Gastroesophageal sphincter (tissue), 4 donors: ENCODE measurements at places on chromosomes 3 and 15.

GRCh38 chr15:69749797-69750196 lies 297.2 kb downstream of the RPLP1 start:
- ATAC-seq: no peak
- H3K27ac ChIP-seq: no peak overlapping the region
- H3K4me1 ChIP-seq: no peaks in the 10 kb centered on the region
- no peaks in the 10 kb centered on the region for H3K36me3 ChIP-seq
- no peak overlapping the region for H3K4me3 ChIP-seq

GRCh38 chr3:7194071-7194835 lies 333.3 kb downstream of the GRM7 start:
- H3K27ac ChIP-seq: no peak overlapping the region
- no peaks in the 10 kb centered on the region for H3K27me3 ChIP-seq
- no peaks in the 10 kb centered on the region for H3K4me1 ChIP-seq
- no peaks in the 10 kb centered on the region for H3K36me3 ChIP-seq
- no peak for ATAC-seq

DNA sequence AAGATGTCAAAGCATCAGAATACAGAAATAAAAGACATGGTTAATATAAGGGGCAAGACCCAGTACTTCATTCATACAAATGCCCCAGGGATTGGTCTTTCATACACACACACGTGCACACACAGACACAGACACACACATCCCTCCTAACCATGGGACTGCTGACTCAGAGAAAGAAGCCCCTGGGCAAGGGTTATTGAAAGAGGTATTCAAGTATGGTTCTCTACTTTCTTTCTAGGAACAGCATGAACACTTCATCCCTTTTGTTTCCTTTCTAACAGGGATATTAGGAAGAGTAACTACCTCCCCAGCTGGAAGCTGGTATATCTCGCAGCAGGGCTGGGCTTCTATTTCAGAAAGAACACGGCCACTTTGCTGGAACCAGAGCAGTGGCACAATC lies 33.2 kb upstream of the ZFAND6 start:
- H3K27me3 ChIP-seq: no peaks in the 10 kb centered on the region
- no peaks in the 10 kb centered on the region for H3K36me3 ChIP-seq
- ATAC-seq: no peak
- H3K4me3 ChIP-seq: no peak overlapping the region
- no peaks in the 10 kb centered on the region for H3K4me1 ChIP-seq

GRCh38 chr3:183210862-183211341 lies 42.2 kb upstream of the B3GNT5 start:
- H3K27ac ChIP-seq: no peak overlapping the region
- no peaks in the 10 kb centered on the region for H3K36me3 ChIP-seq
- H3K4me3 ChIP-seq: no peak overlapping the region
- H3K27me3 ChIP-seq: no peaks in the 10 kb centered on the region

DNA sequence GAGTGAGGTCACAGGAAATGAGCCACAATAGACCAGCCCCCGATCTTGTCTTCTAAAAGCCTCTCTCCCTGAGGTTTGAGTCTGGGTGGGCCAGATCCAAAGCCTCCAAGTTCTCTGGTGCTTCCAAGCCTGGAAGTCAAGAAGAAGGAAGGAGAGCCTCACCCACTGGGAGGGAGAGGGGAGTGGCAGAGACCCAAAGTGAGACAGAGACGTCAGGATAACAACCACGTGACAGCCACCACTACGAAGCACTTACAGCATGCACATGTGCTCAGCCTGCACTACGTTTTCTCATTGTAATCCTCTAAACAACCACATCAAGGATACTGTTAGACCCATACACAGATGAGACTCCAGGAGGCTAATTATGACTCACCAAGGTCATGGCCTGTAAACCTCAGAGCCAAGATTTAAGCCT lies 197.3 kb upstream of the LINGO1 start:
- H3K27me3 ChIP-seq: peaks cover 30% of the 10 kb centered on the region
- H3K27ac ChIP-seq: no peak overlapping the region
- H3K36me3 ChIP-seq: no peaks in the 10 kb centered on the region
- H3K4me3 ChIP-seq: no peak overlapping the region
- ATAC-seq: no peak

GRCh38 chr3:172309741-172310427 lies 138.4 kb downstream of the GHSR start:
- H3K4me1 ChIP-seq: no peaks in the 10 kb centered on the region
- peaks cover 74% of the 10 kb centered on the region for H3K36me3 ChIP-seq
- no peak for ATAC-seq
- H3K27me3 ChIP-seq: no peaks in the 10 kb centered on the region
- no peak overlapping the region for H3K27ac ChIP-seq

- no peak overlapping the region for H3K27ac ChIP-seq
- no peaks in the 10 kb centered on the region for H3K4me1 ChIP-seq
- no peaks in the 10 kb centered on the region for H3K27me3 ChIP-seq
- ATAC-seq: no peak
Measured at GRCh38 chr3:50575372-50575771, 6.0 kb downstream of the HEMK1 start.

DNA sequence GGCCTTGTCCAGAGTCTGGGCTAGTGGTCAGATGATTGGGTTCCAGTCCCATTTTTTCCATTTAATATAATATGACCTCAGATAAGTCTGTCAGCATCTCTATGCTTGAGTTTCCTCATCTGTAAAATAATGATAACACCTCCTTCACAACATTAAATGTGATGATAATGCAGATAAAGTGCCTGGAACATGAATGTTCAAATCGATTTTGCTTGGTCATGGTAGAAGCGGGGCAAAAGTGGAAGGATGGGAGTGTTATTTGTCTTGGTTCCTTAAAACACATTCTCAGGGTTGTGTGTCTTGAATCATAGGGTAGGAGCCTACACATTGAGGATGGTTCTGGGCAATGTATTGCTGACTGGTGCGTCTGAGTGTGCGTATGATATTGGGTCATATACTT lies 16.9 kb downstream of the ARIH2 start:
- H3K4me1 ChIP-seq: peaks cover 3% of the 10 kb centered on the region
- no peak for ATAC-seq
- no peak overlapping the region for H3K27ac ChIP-seq

DNA sequence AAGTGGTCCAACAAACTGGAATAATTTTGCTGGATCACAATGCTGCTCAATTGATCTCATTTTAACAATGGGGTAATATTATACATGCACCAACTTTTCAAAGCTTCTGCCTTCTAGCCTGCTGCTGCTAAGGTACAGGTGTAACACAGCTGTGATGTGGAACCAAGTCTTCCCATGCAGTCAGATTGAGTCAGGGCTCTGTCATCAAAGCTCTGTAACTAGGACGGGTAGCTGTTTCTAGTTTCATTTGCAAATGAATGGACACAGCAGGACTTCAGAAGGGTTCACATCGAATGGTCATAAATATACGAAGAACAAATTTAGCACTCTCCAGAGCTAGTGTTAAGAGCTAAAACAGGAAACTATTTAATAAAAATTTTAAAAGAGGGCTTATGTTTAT lies 189.2 kb downstream of the USP13 start:
- H3K27ac ChIP-seq: no peak overlapping the region
- no peaks in the 10 kb centered on the region for H3K4me1 ChIP-seq
- no peaks in the 10 kb centered on the region for H3K27me3 ChIP-seq
- H3K4me3 ChIP-seq: no peak overlapping the region
- no peak for ATAC-seq

DNA sequence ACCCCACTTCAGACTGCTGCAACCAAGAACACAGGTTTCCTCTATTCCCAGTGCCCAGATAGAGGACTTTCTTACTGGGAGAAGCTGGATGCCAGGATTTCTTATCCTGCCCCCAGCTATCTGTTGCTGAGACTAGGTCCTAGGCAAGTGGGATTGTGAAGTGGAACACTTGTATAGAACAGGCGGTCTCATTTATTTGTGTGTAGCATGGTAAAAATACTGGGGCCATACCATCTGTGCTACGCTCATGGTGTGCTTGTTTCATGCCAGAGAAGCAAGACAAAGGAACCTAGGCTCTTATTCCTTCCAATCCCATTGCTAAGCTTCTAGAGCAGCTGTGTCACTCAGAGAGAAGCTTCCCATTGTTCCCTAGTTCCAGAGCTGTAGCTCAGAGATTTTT lies 191.5 kb upstream of the EPHA6 start:
- H3K27me3 ChIP-seq: no peaks in the 10 kb centered on the region
- no peaks in the 10 kb centered on the region for H3K4me1 ChIP-seq
- H3K4me3 ChIP-seq: no peak overlapping the region
- no peaks in the 10 kb centered on the region for H3K36me3 ChIP-seq
- ATAC-seq: no peak

DNA sequence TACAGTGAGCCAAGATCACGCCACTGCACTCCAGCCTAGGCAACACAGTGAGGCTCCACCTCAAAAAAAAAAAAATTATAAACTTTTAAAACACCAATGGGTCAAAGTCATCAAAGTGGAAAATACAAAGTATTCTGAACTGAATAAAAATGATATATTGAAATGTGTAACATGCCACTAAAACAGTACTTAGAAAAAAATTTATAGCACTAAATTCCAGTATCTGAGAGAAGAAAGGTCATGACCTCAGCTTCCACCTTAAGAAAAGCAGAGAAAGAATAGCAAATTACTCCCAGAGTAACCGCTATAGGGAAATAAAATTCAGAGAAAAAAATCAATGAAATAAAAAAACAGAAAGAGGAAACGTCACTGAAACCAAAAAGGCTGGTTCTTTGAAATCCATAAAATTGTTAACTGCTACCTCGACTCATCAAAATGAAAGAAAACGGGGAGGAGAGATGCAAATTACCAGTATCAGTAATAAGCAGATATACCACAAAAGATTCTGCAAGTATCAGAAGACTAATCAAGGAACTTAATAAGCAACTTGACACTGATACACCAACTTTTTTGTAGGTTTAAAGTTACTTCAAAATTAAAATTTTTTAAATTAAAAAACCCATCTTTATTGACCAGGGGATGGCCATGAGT lies 20.8 kb downstream of the ATP13A3 start:
- no peaks in the 10 kb centered on the region for H3K4me1 ChIP-seq
- ATAC-seq: no peak
- H3K27me3 ChIP-seq: no peaks in the 10 kb centered on the region
- H3K27ac ChIP-seq: no peak overlapping the region
- H3K36me3 ChIP-seq: no peaks in the 10 kb centered on the region

GRCh38 chr3:45990181-45990580 lies 5.4 kb downstream of the FYCO1 start:
- peak overlapping the region; percentile 86 for H3K27ac ChIP-seq
- no peaks in the 10 kb centered on the region for H3K27me3 ChIP-seq
- peaks cover 78% of the 10 kb centered on the region for H3K4me1 ChIP-seq

GRCh38 chr3:69970827-69971226 lies 28.7 kb upstream of the SAMMSON start:
- no peak overlapping the region for H3K27ac ChIP-seq
- H3K4me3 ChIP-seq: no peak overlapping the region
- ATAC-seq: no peak
- H3K36me3 ChIP-seq: no peaks in the 10 kb centered on the region

GRCh38 chr3:191070201-191070600 lies 128.8 kb upstream of the OSTN start:
- no peaks in the 10 kb centered on the region for H3K4me1 ChIP-seq
- H3K27me3 ChIP-seq: no peaks in the 10 kb centered on the region
- H3K27ac ChIP-seq: no peak overlapping the region
- no peaks in the 10 kb centered on the region for H3K36me3 ChIP-seq

GRCh38 chr15:84671211-84671610 lies 13.2 kb upstream of the NMB start:
- no peaks in the 10 kb centered on the region for H3K27me3 ChIP-seq
- H3K4me1 ChIP-seq: no peaks in the 10 kb centered on the region
- H3K27ac ChIP-seq: no peak overlapping the region
- no peak for ATAC-seq
- H3K4me3 ChIP-seq: no peak overlapping the region

GRCh38 chr3:16033889-16034687 lies 140.4 kb upstream of the GALNT15 start:
- H3K4me1 ChIP-seq: no peaks in the 10 kb centered on the region
- H3K36me3 ChIP-seq: no peaks in the 10 kb centered on the region
- ATAC-seq: no peak
- no peak overlapping the region for H3K27ac ChIP-seq
- no peak overlapping the region for H3K4me3 ChIP-seq

DNA sequence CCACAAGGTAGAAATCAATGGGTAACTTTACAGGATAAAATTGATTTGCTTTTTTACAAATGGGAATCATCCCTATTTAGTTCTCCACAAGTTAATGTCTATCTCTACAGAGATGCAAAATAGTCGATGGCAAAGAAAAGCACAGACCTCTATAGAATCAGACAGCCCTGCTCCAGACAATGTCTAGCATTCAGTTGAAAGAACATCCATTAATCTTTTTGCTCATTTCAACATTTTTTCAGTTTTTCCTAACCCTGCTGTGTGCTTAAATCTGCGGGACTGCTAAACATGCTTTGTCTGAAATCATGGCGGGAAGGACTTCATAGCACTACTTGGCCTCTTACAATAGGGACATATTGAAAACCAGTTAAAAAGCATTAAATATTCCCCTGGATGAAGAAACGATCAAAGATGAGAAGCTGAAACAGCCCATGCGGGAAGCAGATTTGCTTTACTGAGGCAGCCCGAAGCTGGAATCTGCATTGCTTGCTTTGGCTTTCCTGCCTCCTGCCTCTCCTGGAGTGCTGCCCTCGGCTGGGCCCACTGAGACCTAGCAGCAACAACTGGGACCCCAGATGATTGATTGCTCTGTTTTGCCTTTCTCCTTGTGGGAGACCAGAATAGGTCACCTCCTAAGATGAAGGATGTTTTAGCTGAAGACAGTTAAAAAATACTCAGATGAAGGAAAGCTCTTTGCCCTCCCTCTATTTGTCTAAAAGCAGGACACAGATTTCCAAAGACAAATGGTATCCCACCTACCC lies 38.5 kb upstream of the RASGRP1 start:
- H3K36me3 ChIP-seq: no peaks in the 10 kb centered on the region
- H3K4me1 ChIP-seq: no peaks in the 10 kb centered on the region
- H3K4me3 ChIP-seq: no peak overlapping the region
- no peak for ATAC-seq
- H3K27me3 ChIP-seq: peaks cover 22% of the 10 kb centered on the region

GRCh38 chr15:77974098-77974414 lies 103.5 kb downstream of the TBC1D2B start:
- peak overlapping the region; percentile 38 for H3K27ac ChIP-seq
- H3K27me3 ChIP-seq: no peaks in the 10 kb centered on the region
- ATAC-seq: peak; percentile 46
- H3K4me3 ChIP-seq: no peak overlapping the region
- peaks cover 3% of the 10 kb centered on the region for H3K4me1 ChIP-seq

- H3K4me1 ChIP-seq: no peaks in the 10 kb centered on the region
- no peak overlapping the region for H3K4me3 ChIP-seq
- H3K27me3 ChIP-seq: peaks cover 8% of the 10 kb centered on the region
- H3K36me3 ChIP-seq: no peaks in the 10 kb centered on the region
- ATAC-seq: no peak
Measured at GRCh38 chr3:14334136-14334535, 68.3 kb upstream of the SLC6A6 start.

DNA sequence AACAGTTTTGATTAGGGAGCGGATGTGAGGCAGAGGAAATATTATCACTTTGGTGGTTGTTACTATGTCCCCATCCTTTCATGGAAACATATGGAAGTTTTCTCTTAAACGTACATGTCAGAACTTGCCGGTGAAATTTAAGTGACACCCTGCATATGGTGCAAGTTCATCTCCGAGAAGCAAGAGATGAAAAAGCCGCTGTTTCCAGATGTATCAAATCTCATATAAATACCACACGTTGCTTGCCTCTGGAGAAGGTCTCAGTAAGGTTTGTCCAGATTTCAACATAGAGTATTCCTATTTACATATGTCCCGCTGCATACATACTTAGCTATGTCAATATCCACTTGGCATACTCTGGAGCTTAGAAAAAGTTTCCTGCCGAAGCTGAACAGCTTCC lies 172.2 kb upstream of the ICE2 start:
- no peak for ATAC-seq
- H3K4me1 ChIP-seq: no peaks in the 10 kb centered on the region
- no peak overlapping the region for H3K27ac ChIP-seq
- H3K4me3 ChIP-seq: no peak overlapping the region
- no peaks in the 10 kb centered on the region for H3K27me3 ChIP-seq
- H3K36me3 ChIP-seq: no peaks in the 10 kb centered on the region
